ENCODE measurements at places on chromosomes 16 and 17. TPM values are rescaled to one million over a fixed set of nuclear protein-coding genes. Genes with fewer than 3 reads are reported as not detected.

GRCh38 chr17:63120406-63120805, 154.4 kb downstream of the TANC2 start:
- H3K4me1 ChIP-seq: no peaks in the 10 kb centered on the region
- DNase-seq: no peak
- no peaks in the 10 kb centered on the region for H3K27me3 ChIP-seq
- no peak overlapping the region for H3K4me3 ChIP-seq
- no peaks in the 10 kb centered on the region for H3K36me3 ChIP-seq

DNA sequence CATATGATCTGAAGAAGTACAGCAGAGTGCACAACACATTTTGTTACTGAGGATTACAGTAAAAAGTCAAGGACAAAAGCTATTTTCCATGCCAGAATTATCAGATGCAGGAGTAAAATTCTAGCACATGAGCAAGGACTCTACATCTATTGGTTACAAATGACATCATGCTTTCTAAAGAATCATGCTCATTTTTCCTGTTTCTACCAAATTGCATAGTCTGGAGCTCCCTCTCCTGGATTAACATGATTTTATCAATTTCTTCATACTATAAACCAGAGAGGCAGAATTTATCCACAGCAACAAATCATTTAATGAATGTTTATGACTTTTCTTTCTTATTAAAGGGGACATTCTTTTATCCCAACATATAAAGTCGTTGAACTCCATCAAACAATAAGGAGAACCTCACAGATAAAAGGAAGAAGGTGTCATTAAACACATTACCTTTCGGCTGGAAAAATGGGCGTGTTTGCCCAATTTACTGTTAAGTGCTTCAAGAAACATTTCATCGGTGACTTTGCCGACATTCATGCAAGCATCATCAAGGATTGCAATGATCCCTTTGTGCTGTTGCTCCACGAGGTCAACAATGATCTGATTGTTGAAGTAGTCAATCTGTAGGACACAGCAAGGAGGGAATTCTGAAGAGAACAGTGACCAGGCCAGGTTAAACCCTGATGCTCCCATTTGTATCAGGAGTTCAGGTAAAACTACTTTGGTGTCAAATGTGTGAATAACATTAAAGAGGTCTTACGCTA, 121.7 kb downstream of the MYO1D start:
- H3K27me3 ChIP-seq: no peaks in the 10 kb centered on the region
- H3K36me3 ChIP-seq: no peaks in the 10 kb centered on the region
- H3K4me3 ChIP-seq: no peak overlapping the region
- H3K4me1 ChIP-seq: peaks cover 6% of the 10 kb centered on the region
- H3K27ac ChIP-seq: no peak overlapping the region

- DNase-seq: no peak
- no peak overlapping the region for H3K27ac ChIP-seq
- H3K4me3 ChIP-seq: no peak overlapping the region
- H3K36me3 ChIP-seq: no peaks in the 10 kb centered on the region
- no peaks in the 10 kb centered on the region for H3K4me1 ChIP-seq
- H3K27me3 ChIP-seq: peaks cover 17% of the 10 kb centered on the region
Observed at GRCh38 chr17:55198690-55199370, 65.9 kb upstream of the HLF start.

DNA sequence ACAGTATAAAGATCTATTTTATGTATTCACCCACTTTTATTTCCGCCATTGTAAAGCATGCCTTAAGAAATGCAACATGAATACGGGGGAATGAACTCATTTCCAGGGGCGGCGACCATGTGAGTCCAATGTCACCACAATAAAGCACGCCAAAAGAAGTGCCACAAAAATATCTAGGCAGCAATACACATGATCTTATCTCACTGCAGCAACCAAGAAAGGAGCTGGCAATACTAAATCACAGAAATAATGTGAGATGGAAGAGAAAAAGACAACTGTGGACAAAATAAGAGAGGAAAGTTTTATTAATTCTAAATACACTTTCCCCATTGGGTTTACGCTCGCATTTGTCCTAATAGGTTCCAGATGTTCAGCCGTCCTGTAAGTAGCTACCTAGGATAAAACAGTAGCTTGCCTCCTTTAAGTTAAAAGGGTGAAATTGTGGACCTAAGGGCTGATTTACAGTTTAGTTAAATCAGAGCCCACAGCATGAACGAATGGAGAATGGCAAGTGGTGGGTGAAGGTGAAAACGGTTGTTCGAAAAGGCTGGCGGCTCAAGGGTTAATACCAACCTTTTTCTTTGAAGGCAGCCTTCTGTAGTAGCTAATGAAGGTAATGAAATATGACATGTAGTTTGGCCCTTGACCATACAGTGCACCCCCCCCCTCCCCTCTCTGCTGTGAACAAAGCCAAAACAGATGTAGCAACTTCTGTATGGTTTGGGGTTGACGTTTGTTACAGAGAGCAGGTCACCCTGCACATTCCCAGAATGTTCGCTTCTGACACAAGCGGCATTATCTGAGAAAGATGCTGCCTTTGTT, 504.2 kb upstream of the PSMD7 start:
- H3K27ac ChIP-seq: no peak overlapping the region
- H3K36me3 ChIP-seq: no peaks in the 10 kb centered on the region
- no peak overlapping the region for H3K4me3 ChIP-seq
- H3K27me3 ChIP-seq: no peaks in the 10 kb centered on the region
- H3K4me1 ChIP-seq: no peaks in the 10 kb centered on the region

- H3K27me3 ChIP-seq: peaks cover 3% of the 10 kb centered on the region
- DNase-seq: no peak
Observed at GRCh38 chr17:45676695-45677094, 107.4 kb upstream of the CRHR1 start.

DNA sequence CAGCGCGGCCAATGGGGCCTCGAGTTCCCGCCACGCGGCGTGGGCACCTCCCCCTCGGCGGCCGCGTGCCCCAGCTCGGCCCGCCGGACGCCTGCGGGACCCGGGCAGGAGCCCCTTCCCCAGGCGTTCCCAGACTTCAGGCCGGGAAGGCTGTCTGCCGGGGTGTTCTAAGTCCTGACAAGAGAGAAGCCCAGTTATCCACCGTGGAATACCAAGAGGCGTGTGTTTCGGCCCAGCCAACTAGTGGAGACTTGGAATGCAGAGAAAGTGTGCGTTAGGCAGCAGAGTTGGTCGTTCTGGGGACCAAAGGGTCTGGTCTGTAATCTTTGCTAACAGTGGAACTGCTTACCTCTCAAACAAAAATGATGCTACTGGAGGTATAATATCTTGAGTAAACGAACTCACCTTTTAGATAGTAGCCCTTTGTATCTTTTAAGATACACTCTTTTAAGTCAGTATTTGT, 251 bp upstream of the HSF5 start:
- H3K4me3 ChIP-seq: peak overlapping the region; percentile 33
- H3K4me1 ChIP-seq: peaks cover 18% of the 10 kb centered on the region
- no peak for DNase-seq
- peaks cover 35% of the 10 kb centered on the region for H3K36me3 ChIP-seq
- H3K27me3 ChIP-seq: no peaks in the 10 kb centered on the region

ATP1B2 gene
- not detected for total RNA-seq

- no peaks in the 10 kb centered on the region for H3K36me3 ChIP-seq
- no peak overlapping the region for H3K27ac ChIP-seq
- H3K4me3 ChIP-seq: no peak overlapping the region
- no peak for DNase-seq
- peaks cover 21% of the 10 kb centered on the region for H3K4me1 ChIP-seq
Observed at GRCh38 chr17:50499721-50500120, 8.5 kb upstream of the MYCBPAP start.

DNA sequence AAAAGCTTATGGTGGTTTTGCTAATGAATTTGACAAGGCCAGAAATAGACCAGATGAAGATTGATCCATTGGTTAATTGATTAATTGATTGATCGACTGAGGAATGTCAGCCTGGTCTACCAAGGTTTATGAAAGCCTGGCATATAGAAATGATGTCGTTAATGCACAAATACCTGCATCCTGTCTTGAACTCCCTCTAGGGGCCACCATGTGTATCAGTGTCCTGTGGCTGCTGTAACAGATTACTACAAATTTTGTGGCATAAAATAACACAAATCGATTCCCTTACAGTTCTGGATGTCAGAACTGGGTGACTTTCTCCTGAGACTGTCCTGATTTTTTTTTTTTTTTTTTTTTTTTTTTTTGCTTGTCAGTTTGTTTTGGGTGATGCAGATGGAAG, 553.2 kb downstream of the MAF start:
- H3K27ac ChIP-seq: no peak overlapping the region
- no peak overlapping the region for H3K4me3 ChIP-seq
- H3K4me1 ChIP-seq: peaks cover 17% of the 10 kb centered on the region
- DNase-seq: no peak
- no peaks in the 10 kb centered on the region for H3K27me3 ChIP-seq

GRCh38 chr17:10357768-10358167, 15.0 kb downstream of the MYH13 start:
- peak; percentile 41 for DNase-seq
- H3K4me3 ChIP-seq: no peak overlapping the region
- H3K36me3 ChIP-seq: no peaks in the 10 kb centered on the region
- H3K27ac ChIP-seq: no peak overlapping the region
- no peaks in the 10 kb centered on the region for H3K27me3 ChIP-seq

RNU2-1 gene
- total RNA-seq: 3,839 TPM

DNA sequence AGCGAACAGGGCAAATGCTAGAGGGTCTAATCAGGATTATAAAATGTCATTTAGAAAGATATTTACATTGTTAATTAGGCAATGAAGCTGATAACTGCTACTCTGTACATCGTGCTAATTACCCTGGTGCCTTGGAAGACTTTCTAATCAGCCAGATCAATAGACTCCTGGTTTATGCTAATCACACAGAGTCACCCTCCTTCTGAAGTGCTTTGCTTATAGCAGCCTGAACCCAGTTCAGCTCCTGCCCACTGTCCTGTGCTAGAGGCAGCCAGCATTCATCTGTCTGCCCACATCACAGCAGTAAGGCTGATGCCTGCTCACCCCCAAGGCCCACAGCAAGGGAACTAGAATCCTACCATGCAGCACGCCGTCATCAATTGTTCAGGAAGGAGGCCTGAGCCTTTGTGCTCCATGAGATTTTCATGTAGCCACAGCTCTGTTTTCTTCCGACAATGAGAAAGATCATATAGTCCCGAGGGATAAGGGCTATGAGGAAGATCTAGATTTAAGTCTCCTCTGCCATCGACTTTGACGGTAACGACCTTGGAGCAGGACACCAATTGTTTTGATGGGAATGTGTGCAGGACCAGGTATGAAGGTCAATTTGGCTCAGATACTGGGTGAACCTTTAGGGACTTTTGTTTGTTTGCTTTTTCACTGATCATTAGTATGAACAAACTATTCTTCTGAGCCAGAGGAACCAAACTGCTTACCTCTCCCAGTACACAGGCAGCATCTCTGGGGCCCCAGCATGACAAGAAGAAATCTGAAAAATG, 12.5 kb upstream of the LYRM9 start:
- peaks cover 25% of the 10 kb centered on the region for H3K27me3 ChIP-seq
- no peaks in the 10 kb centered on the region for H3K4me1 ChIP-seq
- no peak for DNase-seq
- H3K4me3 ChIP-seq: no peak overlapping the region
- H3K36me3 ChIP-seq: no peaks in the 10 kb centered on the region
- H3K27ac ChIP-seq: no peak overlapping the region

KRTAP1-3 gene
- total RNA-seq: not detected

DNA sequence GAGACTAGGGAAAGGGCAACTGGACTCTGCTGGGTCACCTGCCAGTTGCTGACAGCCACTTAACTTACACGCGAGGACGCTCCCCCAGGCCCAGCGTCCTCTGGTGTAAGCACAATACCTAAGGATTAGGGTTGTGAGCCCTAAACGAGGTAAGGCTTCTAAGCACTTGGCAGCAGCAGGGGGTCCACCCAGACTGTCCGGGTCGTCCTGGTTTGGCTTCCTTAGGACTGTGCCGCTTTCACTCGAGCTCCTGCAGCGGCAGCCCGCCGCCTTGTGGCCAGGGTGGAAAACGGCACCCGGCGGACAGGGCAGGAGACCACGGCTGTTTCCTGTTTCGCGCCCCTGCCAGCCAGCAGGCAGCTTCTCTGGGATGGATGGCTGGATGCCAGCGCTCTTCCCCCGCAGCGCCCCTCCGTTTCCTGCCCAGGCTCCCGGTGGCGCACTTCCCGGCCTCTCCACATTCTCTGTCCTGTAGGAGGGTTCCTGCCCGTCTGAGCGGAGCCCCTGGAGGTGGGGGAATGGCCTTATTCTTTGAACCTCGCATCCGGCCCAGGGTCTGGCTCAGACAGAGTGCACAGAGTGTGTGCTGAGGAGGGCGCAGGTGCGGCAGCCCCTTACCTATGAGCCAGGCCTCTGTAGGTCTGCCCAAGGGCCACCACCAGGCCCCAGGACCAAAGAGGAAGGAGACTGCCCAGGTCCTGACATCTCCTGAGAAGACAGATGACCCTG, 47.0 kb upstream of the AMZ2 start:
- peak overlapping the region; percentile 40 for H3K27ac ChIP-seq
- H3K4me3 ChIP-seq: peak overlapping the region; percentile 68
- H3K4me1 ChIP-seq: peaks cover 30% of the 10 kb centered on the region
- DNase-seq: peak; percentile 85
- peaks cover 35% of the 10 kb centered on the region for H3K27me3 ChIP-seq

DNA sequence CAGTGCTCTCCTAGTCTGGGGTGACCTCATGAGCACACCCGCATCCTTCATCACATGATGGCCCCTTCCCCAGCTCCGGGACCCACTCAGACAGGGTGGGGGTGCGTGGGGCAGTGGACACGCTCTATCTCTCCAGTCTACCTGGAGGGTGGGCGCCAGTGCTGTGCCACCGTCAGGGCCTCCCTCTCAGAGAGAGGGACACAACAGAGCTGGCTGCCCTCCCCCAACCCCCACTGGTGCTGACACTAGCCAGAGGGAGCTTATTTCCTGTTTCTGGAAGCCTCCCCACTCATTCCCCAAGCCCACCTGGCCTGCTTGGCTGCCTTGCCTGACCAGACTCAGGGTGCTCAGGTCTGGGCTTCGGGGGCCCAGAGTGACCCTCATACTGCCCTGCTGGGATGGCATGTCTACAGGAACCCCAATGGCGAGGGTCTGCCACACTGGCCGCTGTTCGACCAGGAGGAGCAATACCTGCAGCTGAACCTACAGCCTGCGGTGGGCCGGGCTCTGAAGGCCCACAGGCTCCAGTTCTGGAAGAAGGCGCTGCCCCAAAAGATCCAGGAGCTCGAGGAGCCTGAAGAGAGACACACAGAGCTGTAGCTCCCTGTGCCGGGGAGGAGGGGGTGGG, 8.2 kb downstream of the CES2 start:
- peaks cover 10% of the 10 kb centered on the region for H3K36me3 ChIP-seq

GRCh38 chr16:17759451-17760390, 289.0 kb upstream of the XYLT1 start:
- no peak overlapping the region for H3K27ac ChIP-seq
- H3K4me3 ChIP-seq: no peak overlapping the region
- no peaks in the 10 kb centered on the region for H3K4me1 ChIP-seq
- DNase-seq: no peak
- peaks cover 5% of the 10 kb centered on the region for H3K27me3 ChIP-seq

TBX2 gene
- not detected for total RNA-seq
